T-helper 1 cell treated with Interleukin-12 subunit alpha and Interleukin-12 subunit beta and Interleukin-4 antibody, amounts not matched to agents 30 ng/mL and 1 ng/mL, for 36 hours (primary cell): ENCODE measurements at places on chromosomes 6 and 20. TPM values are rescaled to one million over a fixed set of nuclear protein-coding genes. Genes with fewer than 3 reads are reported as not detected.

Gene PTGIS
- total RNA-seq = 11.6 and 11.7 TPM in 2 replicates

Gene BPIFB1
- total RNA-seq = not detected in 2 replicates

Gene PI16
- 2.5 and 4.6 TPM in 2 replicates for total RNA-seq

Gene DEFB124
- total RNA-seq = not detected in 2 replicates

Gene STMND1
- total RNA-seq = not detected in 2 replicates

Gene MLIP
- not detected in 2 replicates for total RNA-seq
